ENCODE measurements at places on chromosomes 4 and X.

- no peak for DNase-seq
Measured at GRCh38 chr4:127822430-127822829, 40.3 kb downstream of the HSPA4L start.

DNA sequence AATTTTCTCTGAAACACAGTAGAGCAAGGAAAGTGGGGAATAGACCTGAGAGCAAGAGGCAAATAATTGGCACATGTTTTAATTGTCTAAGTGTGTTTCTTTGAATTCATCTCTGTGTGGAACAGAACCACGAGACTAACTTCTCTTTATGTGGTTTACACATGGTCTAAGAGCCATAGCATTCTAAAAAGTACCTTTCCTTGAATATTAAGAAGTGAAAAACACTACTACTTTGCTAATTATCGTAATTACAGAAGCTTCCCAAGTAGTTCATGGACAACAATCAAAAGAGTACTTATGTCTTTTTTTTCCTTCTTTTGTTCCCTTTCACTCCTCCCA lies 2.9 kb upstream of the CYBB start:
- no peak for DNase-seq

GRCh38 chrX:79366873-79367749 lies at the start of gene ITM2A:
Gene ITM2A, minus strand, starts transcription at chrX:79367334. Its CDS starts 119 bp downstream, at chrX:79367215.
- DNase-seq, result no peak

- peak; percentile 91 for DNase-seq
Measured at GRCh38 chr4:122898370-122899150, 23.8 kb downstream of the NUDT6 start.

DNA sequence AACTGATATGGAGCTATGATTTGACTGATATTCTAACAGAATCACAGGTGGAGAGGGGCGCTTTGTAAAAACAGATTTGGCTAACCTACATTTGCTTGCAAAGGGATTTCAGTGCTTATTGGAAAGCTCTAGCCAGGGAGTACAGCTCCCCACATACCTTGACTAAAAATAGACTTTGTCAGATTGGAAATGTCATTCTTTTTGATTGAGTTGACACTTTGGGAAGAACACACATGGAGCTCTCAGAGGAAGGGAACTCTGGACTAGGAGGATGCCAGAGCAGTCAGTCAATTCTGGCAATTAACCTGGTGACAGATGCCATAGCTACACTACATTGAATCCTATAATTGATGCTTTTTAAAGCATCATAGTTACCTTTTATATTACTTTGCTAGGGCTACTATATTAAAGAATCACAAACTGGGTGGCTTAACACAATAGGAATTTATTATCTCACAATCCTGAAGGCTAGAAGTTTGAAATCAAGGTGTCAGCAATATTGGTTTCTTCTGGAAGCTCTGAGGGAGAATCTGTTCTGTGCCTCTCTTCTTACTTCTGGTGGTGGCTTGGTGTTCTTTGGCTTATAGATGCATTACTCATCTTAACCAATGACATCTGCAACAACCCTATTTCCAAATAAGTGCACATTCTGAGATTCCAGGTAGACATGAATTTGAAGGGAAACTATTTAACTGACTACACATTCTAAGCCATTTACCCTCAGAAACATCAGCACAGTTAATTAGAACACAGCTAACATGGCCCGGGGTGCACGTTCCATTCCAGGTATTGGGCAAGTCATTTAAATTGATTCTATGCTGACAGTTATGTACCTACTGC lies 8.4 kb upstream of the HERC3 start:
- DNase-seq, result no peak

- DNase-seq, result no peak
Measured at GRCh38 chr4:145884775-145885174, 53.8 kb downstream of the ZNF827 start.

- DNase-seq, result no peak
Measured at GRCh38 chr4:81465406-81466340, 6.0 kb downstream of the RASGEF1B start.

- DNase-seq, result no peak
Measured at GRCh38 chrX:11768039-11768438, 10.0 kb downstream of the MSL3 start.

DNA sequence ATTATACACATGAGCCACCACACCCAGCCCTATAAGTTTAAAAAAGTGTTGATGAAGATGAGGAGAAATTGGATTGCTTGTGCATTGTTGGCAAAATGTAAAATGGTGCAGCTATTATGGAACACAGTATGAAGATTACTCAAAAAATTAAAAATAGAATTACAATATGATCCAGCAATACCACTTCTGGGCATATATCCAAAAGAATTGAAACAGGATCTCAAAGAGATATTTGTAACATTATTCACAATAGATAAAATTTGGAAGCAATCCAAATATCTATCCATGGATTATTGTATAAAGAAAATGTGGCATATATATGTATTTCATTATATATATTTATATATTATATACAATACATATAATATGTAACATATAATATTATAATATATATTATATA lies 515.6 kb upstream of the GNPDA2 start:
- DNase-seq, result no peak

- no peak for DNase-seq
Measured at GRCh38 chr4:78732332-78733104, 43.6 kb upstream of the BMP2K start.

GRCh38 chrX:11678158-11678557 lies 12.4 kb upstream of the ARHGAP6 start:
- DNase-seq, result no peak

GRCh38 chrX:97167333-97167732 lies 283.6 kb downstream of the RPA4 start:
- no peak for DNase-seq

GRCh38 chrX:54447461-54447860 lies 7.3 kb downstream of the TSR2 start:
- DNase-seq, result peak; percentile 9

DNA sequence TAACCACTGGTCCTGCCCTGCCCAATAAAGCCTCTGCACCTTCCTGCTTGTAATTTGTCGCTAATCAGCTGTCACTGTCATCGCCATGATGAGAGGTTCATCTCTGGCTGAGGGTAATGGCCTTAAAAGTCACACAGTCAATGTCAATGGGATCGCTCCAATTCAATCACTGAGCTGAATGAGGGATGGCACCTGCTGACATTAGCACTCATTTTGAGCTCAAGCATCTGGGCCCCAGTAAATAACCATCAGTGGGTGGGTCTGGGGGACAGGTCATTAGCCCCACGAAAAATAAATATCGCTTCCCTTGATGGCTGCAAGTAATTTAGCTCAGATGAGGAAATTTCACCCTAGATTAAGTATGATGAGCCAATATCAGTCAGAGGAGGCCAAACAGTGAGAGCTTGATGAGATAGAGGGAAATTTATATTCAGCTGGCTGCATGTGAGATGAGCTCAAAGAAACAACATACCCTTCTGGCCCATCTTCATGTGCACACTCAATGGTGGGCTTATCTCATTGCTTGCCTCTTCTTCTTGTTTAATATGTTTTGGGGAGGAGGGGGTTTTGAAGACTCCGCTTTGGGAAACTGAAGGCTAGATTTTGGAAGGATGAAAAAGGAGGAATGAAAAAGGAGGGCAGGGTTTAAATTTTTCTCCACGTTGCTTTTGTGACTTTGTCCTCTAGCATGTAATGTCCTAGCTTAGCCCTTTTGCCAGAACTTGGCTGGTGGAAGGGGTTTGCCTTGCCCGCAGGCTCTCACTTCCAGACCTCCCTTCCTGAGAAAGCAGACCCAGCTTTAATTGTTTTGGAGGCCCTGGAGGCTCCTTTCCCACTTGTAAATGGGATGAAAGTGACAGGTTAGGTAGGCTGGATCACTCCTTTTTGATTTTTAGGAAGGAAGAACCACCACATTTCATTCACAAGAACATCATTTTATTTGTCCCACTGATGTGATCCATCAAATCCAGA lies 84.8 kb upstream of the PAQR3 start:
- DNase-seq, result no peak

DNA sequence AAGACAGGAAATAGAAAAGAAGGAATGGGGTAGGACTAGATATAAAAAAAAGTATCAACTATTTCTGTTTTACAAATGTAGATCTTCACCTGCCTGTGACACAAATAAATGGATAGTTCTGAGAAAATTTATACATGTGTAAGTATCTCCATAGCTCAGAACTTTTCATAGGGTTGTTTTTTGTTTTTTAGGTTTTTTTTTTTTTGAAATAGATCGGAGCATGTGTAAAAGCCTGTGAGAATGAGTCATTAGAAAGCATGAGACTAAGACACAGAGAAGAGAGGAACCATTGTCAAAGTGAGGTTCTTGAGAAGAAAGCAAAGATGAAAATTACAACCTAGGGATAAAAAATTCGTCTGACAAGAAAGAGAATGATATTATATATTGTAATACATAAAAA lies 481.6 kb downstream of the PABPC4L start:
- no peak for DNase-seq

DNA sequence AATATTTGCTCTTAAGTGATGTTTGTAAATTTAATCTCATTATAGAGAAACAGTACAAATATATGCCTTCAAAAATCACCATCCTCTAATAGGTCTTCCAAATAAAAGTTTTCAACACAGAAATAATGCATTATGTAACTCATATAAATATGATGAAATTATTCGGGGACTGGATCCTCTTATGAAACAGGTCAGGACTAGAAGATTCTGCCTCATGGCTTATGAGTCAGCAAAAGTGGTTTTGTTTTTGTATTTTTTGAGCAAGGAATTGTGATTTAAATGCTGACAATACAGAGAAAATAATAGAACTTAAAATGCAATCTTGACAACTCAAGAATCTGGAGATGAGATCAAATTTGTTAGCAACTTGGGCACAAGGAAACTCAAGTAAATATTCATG lies 179.7 kb upstream of the NDP start:
- DNase-seq, result peak; percentile 34

GRCh38 chrX:40471965-40472648 lies 108.7 kb upstream of the ATP6AP2 start:
- peak; percentile 89 for DNase-seq

DNA sequence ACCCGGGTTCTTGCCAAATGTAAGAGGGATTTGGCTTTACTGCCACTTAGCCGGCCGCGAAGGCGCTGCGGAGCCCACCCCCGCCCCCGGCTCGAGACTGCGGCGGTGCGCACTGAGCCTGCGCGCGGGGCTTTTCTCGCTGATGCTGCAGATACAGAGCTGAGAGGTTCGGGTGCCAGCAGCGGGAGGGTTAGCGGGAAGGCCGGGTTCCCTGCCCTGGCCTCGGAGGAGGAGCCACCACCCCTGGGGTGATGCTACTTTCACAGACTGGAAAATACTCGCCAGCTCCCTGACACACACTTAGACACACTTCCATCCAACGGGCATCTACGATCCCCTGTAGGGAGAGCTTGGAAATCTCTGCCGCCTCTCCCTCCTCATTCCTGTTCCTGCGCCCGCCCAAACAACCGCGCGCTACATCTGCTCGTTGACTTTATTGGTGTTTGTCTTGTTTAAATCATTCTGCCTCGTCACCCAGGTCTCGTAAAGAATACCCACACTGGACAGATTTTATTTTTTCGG lies 2.1 kb upstream of the PCDH7 start:
- no peak for DNase-seq

DNA sequence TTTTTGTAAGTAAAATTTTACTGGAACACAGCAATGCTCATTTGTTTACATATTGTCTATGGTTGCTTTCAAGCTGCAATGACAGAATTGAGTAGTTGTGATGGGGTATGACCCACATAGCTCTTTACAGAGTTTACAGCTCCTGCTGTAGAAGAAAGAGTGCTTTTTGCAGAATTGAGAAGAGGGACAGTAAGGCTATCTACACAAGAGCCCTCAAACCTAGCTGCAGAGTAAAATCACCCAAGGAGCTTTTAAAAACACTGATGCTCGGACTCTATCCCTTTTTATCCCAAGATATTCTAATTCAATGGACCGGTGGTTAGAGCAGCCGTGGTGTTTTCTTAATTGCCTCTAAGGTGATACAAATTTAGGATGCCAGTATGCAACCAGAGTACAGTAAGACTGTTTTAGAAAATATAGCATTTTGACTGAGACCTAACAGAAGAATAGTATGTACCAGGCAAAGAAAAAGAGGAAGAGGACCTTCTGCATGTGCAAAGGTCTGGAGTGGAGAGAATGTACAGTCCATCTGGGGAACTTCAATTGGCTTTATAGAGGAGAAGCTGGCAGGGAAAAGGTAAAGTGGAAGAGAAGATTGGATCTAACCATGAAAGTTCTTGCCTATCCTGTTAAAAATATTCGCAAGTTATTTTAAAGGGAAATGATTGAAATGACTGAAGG lies 663.6 kb upstream of the CPEB2 start:
- DNase-seq, result no peak

DNA sequence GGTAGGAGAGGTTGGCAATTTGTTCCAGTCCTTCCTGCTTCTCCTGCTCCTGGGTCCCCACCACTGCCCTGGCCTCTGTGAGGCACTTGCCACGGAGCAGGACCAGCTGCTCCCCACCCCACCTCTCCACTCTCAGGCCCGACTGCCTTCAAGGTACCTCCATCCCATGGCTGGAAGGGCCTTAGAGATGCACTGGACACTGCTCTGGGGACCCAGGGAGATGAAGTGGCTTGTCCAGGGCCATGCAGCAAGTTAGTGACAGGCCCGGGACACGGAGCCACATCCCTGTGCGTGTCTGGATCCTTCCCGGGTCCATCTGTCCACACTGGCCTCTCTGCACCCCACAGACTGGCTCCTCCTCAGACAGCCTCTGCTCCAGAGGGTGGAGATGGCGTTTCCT lies 105.3 kb downstream of the CPZ start:
- no peak for DNase-seq

GRCh38 chrX:82335772-82336171 lies 1133.9 kb downstream of the SH3BGRL start:
- no peak for DNase-seq

- DNase-seq, result no peak
Measured at GRCh38 chrX:54992911-54993622, 921 bp downstream of the PFKFB1 start.

DNA sequence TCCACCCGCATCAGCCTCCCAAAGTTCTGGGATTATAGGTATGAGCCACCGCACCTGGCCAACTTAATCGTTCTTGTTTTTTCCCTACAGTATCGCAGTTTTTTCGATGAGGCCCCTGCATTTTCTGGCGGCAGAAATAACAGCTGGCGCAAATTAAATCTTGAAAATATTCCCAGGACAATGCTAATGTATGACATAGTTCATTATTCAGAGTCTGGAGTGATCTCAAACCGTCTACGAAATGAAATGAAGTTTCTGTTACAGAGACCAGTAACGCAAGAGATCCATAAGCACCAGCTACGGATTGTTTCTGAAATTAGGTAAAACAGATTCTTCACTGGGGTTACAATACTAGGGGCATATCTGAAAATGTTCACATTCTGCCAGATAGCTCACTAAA lies 27.3 kb downstream of the CXorf58 start:
- DNase-seq, result peak; percentile 27

All from AG10803 (cell line).